DMS79 (cell line): ENCODE measurements at places on chromosomes 2 and 18.

DNA sequence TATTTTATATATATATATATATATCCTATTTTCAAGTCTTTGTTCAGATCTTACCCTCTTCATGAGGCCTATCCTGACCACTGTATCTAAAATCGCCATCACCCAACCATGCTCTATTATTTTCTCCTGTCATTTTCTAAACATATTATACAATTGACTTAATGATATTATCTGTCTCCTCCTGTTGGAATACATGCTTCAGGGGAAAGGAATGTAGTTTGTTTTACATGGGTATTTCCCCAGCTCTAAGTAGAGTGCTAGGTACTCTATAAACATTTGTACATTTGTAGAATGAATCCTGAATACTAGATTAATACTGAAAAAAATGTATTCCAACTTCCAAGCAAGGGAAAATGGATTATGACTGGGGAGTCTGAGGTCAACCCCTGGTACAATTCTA lies 26.2 kb downstream of the TTC21B start:
- no peak for DNase-seq

DNA sequence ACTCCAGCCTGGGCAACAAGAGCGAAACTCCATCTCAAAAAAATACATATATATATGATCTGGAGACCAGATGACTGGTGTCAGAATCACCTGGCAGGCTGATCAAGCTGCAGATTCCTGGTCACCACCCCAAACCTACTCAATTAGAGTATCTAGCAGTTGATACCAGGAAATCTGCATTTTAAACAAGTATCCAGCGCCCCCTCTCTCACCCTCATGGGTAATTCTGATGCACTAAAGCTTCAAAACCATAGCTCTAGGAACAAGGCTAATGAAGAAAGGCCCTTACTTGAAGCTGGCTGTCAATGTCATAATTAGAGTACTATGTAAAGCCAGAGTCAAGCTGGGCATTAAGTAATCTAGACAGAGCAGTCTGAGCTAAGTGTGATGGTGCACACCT lies 25.0 kb upstream of the PCBP1 start:
- no peak for DNase-seq

DNA sequence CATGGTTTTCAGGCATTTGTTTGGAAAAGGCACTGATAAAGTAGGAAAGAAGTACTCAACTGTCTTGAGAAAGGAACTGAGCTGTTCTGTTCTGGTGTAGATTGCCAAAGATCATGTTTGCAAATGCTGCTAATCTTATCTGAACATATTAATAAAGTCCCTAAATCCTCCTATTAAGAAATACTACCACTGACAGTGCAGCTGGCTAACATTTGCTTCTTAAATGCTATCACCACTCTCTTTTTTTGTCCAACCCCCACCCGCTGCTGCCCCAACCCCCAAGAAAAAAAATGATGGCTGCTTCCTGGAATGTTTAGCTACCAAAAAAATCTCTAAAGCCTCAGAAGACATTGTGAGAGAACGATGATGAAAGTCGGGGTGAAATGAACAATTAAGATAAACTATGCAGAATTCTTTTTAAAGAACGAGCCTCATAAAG lies 130.7 kb downstream of the CCBE1 start:
- no peak for DNase-seq

DNA sequence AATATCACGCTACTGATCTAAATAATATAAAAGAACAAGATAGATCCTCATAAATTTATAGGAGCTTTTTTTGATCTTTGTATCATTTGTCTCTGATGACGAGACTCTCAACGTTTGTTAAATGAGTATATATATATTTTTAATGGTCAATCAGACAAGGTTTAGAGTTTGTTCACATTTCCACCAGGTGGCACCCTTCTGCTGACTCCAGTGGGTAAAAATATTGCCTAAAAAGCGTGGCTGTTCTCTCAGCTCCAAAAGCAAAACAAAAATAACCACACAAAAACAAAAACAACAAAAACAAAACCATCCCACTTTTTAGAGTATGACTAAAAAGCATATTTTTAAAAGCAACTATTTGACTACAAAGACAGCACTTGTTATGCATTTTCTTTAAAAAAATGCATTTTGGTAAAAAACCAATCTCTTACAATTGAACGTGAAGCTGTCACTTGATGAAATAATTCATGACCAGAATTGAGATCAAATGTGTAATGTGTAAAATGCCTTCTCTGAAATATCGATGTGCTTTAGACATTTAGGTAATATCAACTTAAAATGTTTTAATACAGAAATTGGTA lies 723.2 kb downstream of the DPP10 start:
- no peak for DNase-seq

GRCh38 chr2:177352441-177353186 lies 40.0 kb upstream of the AGPS start:
- no peak for DNase-seq

DNA sequence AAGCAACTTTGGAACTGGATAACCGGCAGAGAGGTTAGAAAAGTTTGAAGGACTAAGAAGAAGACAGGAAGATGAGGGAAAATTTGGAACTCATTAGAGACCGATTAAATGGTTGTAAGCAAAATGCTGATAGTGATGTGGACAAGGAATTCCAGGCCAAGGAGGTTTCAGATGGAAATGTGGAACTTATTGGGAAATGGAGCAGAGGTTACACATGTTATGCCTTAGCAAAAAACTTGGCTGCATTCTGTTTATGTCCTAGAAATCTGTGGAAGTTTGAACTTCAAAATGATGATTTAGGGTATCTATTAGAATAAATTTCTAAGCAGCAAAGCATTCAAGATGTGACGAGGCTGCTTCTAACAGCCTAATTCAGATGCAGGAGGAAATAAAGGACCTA lies 675.1 kb upstream of the SYT4 start:
- no peak for DNase-seq

- DNase-seq: peak; percentile 96
These were observed 48.1 kb downstream of the MERTK start for GRCh38 chr2:111946294-111947114.

DNA sequence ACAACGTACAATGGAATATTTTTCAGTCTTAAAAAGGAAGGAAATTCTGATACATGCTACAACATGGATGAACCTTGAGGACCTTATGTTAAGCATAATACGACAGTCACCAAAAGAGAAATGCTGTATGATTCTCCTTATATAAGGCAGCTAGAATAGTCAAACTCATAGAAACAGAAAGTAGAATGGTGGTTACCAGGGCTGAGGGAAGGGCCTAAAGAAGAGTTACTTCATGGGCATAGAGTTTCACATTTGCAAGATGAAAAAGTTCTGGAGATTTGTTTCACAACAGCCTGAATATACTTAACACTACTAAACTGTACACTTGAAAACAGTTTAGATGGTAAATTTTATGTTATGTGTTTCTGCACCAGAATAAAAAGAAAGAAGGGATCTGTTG lies 113.3 kb downstream of the GALNT1 start:
- DNase-seq: no peak

- DNase-seq: no peak
These were observed 42.7 kb upstream of the TGFA start for GRCh38 chr2:70596293-70596692.

GRCh38 chr2:18924386-18924785 lies 335.0 kb upstream of the NT5C1B start:
- no peak for DNase-seq

GRCh38 chr2:15939854-15940660 lies at the start of gene MYCN:
TSS of gene MYCN (plus strand) at chr2:15940550. CDS start at chr2:15942065, 1,515 bp downstream.
- DNase-seq: peak; percentile 90

DNA sequence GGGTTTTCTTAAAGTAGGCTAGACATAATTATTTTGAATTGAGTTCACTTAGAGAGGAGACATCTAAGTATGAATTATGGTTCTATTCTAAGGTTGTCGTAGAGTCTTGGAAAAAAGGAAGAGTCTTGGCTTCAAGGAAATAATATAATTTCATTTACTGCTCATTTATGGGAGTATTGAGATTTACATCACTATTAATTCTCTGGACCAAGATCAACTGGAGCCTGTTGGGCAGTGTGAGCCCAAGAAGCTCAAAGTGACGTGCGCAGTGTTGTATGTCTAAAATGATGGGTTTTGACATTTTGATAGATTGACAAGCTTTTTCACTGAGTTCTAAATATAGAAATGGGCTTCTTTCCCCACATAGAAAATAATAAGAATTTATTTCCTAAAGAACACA lies 154.7 kb downstream of the QPCT start:
- DNase-seq: no peak

GRCh38 chr2:130760754-130761751 lies 5.7 kb downstream of the AMER3 start:
- DNase-seq: no peak

DNA sequence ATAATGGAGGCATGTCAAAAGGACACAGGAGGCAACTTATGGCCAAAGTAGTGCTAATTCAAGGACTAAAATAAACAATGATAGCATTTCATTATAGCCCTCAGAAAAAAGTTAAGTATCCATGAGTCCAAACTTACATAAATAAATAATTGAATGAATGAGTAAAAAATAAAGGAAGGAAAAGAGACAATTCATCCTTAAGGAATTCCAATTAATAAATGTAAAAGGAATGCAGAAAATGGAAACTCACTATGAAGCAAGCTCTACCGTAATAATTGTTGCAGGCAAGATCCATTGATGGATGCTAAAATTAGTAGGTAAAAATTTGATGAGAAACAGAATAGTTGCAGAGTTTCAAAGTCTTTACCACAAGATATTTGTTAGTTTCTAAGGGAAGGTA lies 88.2 kb upstream of the RAPGEF4 start:
- DNase-seq: no peak

DNA sequence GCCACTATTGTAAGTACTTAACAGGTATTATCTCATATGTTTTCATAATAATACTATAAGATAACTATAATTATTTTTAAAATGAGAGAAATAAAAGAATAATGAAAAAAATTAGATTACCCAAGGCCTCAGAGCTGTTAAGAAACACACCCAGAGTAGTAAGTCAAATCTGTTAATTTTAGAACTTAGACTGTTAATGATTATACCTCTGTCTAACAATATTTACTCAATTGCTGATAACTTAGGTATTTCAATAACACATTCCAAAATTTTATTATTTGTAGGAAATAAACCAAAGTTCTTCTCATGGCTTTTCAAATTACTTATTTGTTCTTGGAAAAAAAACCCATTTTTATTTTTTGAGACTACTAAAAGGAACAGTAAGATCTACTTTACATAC lies 227.5 kb upstream of the KCNH7 start:
- DNase-seq: no peak

GRCh38 chr18:70620837-70621612 lies 332.2 kb downstream of the SOCS6 start:
- no peak for DNase-seq

- no peak for DNase-seq
These were observed 3.5 kb downstream of the CTDP1 start for GRCh38 chr18:79682894-79683625.

GRCh38 chr2:99624677-99625076 lies 134.9 kb upstream of the REV1 start:
- no peak for DNase-seq

DNA sequence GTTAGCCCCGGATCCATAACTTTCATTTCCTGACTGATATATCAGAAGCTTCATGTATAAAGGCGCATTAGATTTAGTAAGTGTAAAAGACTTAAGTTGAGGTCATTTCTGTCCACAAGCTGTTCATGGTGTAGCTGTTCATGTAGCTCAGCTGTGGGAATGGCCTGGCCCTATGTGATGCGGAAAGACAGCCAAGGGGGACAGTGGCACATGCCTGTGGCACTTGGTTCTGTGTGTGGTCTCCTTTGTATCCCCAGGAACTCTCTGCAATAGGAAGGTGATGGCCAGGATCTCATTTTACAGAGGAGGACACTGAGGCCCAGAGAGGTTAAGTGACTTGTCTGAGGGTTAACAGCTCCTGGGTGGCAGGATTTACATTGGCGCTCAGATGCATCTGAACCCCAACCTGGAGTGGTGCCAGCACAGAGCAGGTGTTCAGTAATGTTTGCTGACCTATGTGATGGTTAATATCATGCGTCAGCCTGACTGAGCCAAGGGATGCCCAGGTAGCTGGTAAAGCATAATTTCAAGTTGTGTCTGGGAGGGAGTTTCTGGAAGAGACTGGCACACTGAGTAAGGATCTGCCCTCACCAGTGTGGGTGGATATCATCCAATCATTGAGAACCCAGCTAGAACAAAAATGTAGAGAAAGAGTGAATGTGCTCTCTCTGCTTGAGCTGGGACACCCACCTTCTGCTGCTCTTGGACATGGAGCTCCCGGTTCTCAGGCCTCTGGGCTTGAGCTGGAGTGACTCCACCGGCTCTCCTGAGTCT lies 25.4 kb downstream of the HPCAL1 start:
- no peak for DNase-seq

- peak; percentile 16 for DNase-seq
These were observed 3.0 kb downstream of the LBH start for GRCh38 chr2:30234180-30234971.

- DNase-seq: peak; percentile 16
These were observed 4.0 kb upstream of the WNT10A start for GRCh38 chr2:218876562-218877219.

DNA sequence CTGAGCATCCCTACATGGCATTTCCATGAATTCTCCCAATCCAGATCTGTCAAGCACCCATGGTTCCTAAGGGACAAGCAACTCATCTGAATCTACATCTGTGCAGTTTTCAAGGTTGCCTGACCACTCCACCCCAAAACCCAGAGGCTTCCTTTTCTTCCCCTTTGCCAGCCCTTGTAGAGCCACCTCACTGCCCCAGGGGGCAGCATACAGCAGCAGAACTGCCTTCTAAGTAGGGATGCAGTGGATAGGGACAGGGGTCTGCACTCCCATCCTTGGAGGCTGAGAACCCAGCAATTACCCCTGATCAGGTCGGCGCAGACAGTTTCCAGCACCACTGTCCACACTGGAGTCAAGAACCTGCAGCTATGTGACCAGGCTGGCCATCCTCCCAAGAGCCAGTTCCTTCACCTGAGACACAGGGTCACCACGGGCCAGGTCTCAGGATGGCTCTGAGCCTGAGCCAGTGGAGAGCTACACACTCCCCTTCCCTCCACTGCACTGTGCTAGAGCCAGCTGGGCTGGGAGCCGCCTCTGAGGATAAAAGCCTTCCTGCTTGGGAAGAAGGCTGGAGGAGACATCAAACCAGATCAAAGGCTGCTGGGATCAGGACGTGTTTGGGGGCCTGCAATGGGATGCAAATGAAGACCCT lies 283.1 kb downstream of the CELF4 start:
- DNase-seq: no peak

GRCh38 chr2:64024259-64024949 lies 5.2 kb upstream of the VPS54 start:
- DNase-seq: no peak

GRCh38 chr2:176560296-176560695 lies 291.1 kb downstream of the MTX2 start:
- DNase-seq: no peak

GRCh38 chr2:207930747-207931146 lies 94.6 kb downstream of the PLEKHM3 start:
- peak; percentile 83 for DNase-seq

- no peak for DNase-seq
These were observed 304.0 kb upstream of the TMEFF2 start for GRCh38 chr2:192498747-192499146.

DNA sequence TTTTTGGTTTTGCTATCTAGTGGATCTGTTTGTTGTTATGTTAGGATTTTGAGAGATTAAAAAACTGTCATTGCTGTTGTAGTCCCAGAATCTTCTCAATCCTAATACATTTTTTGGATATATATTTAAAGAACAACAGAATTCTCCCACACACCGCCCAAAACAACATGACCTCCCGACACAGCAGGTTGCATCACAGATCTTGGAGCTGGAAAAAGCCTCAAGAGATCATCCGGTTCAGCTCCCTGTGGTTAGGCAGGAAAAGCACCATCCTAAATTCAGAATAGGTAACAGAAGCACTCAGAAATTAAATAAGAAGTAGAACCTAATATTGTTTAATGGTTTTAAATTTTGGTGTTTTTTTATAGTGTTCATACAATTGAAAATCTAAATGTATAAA lies 251.4 kb upstream of the STON1 start:
- DNase-seq: no peak

- no peak for DNase-seq
These were observed 342.7 kb downstream of the RND3 start for GRCh38 chr2:150144546-150145298.
